ENCODE measurements at places on chromosomes 6 and 20. TPM values are rescaled to one million over a fixed set of nuclear protein-coding genes. Genes with fewer than 3 reads are reported as not detected.

The OR12D3 gene
- not detected for total RNA-seq

- no peak for DNase-seq
Measured at GRCh38 chr6:132671295-132671694, 12.3 kb upstream of the TAAR1 start.

GRCh38 chr6:24838994-24839393 is 40.3 kb upstream of the ARMH2 start:
- no peak for DNase-seq

DNA sequence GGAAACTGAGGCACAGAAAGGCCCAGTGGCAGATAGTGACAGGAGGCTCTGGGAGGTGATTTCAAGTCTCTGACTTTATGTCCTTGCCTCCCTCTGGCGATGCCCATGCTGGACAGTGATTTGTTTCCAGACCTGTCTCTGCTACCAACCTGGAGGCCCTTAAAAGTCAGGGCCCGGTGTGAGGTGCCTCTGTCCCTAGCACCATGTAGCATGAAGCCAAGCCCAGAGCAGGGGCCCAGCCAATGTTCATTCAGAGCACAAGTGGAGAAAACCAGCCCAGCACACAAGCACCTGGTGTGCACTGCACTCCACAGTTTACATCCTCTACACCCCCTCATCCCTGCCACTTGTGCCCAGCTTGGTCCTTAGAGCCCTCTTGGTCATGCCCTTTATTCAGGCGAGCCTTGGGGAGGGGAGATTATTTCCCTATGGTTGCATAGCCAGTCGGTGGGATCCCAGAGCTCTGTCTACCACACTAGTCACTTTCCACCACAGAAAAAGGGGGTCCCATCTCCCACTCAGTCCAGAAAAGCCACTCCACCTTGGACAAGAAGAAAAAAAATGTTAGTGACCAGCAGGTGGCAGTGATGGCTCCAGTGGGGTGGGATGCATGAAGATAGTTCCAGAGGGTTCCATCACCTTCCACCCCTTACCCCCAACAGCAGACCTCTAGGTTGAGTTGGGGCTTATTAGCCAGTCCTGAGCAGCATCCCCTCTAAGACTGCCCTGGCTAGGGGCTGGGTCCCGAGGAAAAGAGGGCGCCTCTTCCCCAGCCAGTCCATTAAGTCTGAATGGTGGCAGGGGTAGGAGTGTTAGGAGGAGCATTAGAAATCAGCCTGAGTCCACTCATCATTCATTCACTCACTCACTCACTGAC is 30.9 kb downstream of the KIAA1755 start:
- no peak for DNase-seq

The ID1 gene
- total RNA-seq: 298 TPM

DNA sequence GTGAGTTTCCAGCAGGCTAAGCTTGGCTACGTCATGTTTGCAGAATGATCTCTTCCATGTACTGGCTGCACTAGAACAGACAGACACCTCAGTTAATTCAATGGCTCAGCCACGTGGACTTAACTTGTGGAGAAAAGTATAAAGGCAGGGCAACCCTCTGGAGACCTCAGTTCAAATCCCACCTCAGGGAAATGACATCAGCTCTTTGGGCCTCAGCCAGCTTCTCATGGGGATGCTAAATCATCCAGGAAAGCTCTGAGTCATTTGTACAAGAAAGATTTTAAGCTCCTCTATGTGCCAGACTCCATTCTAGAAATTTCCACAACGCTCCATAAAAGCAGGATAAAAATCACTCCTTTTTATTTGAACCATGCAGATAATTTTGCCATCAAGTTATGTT is 128.5 kb upstream of the SALL4 start:
- DNase-seq: no peak

- peak; percentile 7 for DNase-seq
Measured at GRCh38 chr6:104527311-104527710, 332.4 kb downstream of the HACE1 start.

DNA sequence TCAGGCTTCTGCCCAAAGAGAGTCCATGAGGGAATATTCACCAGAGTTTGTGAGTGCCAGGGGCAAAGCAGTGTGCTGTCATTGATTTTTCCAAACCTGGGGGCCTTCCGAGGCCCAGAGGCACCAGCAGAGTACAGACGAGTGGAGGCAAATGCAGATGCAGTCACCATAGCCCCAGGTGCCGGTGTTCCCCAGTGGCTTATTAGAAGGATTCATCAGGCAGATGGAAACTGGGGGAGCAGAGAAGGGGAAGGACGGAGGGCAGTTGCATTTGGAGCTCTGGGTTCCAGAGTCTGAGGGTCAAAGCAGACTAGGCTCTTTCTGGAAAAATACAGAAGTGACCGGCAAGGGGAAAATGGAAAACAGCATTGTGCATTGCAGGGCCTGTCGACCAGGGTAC is 184.2 kb downstream of the ANKRD60 start:
- no peak for DNase-seq

The MROH8 gene
- 2.3 TPM for total RNA-seq

The PTK6 gene
- 85.7 TPM for total RNA-seq

The CENPQ gene
- total RNA-seq: 2.0 TPM

DNA sequence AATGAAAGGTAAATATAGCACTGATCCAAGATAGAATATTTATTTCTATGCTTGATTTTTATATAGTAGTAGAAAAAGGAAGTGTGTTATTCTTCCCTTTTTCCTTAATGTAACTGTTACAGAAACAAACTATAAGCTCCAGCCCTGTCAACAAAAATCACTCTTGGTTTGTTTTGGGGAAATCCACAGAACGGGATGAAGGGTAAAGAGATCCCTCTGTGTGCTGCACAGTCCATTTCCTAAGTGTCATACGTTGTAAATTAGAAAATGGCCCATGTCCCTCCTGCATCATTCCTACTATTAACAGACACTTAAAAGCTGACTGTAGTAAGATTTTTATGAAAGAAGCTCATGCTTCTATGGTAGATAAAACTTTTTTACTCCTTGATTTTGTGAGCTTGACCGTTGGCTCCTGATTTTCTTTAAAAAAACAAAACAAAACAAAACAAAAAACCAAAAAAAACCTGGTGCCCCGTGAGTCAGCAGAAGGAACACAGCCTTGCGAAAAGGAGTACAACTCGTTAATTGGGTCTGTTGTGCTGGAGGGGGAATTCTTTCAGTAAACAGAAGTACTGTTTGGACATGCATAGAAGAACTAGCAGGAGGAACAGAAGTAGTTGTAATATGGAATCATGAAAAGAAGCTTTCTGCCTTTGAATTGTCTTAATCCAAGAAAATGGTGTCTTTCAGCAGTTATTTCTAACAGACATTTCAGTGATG is 67.5 kb downstream of the RTN4IP1 start:
- DNase-seq: no peak

DNA sequence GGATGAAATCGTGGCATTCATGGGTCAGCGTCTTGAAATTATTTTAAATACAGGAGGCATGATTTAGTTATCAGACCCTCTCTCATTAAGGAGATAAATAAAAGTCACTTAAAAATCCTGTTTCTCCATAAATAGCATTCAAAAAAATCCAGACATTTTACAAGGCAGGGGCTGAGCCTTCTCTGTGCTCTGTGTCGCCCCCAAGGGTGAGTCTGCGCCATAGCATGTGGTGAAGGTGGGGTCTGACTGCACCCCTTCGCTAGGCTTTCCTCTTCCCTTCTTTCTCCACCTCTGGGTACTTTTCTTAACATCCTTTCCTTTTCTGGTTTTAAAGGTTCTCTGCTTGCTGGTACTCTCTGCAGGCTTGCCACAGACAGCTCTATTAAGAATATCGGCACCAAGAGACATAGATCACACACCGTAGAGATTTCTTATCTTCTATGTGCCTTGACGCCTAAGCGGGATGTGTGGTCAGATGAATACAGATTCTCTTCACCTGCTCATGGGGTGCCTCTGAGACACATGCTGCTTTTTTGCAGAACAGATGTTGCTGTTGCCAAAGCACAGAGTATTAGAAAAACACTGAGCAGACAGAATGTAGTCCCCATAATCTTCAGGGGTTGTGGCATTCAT is 20.1 kb upstream of the FAM209A start:
- DNase-seq: no peak

GRCh38 chr6:118168421-118168820 is 261.4 kb downstream of the SLC35F1 start:
- DNase-seq: no peak

The MYL9 gene
- 484 TPM for total RNA-seq

GRCh38 chr20:52204136-52204535 is 12.6 kb upstream of the ZFP64 start:
- no peak for DNase-seq

The KCNK16 gene
- not detected for total RNA-seq

DNA sequence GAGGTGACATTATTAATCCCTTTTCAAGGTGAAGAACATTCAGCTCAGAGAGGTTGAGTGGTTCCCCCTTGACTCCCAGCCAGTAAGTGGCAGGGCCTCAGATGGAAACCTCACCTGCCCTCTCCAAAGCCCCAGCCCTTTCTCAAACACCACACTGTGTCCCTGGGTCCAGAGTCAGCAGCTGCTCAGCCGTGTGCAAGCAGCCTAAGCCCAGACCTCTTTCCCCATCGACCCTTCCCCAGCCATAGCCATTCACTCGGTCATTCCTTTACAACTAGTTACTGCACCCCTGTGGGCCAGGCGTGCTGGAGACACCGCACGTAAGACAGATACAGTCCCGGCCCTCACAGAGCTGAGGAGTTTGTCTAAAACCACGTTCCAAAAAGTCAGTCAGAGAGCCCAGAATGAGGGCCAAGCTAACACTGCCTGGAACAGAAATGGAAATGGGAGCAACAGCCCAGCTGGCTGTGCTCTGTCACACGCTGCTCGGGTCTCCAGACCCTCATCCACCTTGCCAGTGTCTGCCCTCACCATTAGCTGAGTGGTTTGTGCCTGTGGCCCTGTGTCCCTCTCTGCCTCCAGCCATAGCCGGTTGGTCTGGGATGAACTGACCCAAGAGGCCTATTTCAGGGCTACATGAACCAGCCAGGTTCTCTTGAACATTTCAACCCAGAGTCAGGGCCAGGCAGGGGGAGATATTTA is 29.6 kb downstream of the ZC3H12D start:
- DNase-seq: no peak

- DNase-seq: no peak
Measured at GRCh38 chr6:11730641-11731040, 48.0 kb downstream of the ADTRP start.

GRCh38 chr6:150289454-150290071 is 79.2 kb upstream of the IYD start:
- no peak for DNase-seq

DNA sequence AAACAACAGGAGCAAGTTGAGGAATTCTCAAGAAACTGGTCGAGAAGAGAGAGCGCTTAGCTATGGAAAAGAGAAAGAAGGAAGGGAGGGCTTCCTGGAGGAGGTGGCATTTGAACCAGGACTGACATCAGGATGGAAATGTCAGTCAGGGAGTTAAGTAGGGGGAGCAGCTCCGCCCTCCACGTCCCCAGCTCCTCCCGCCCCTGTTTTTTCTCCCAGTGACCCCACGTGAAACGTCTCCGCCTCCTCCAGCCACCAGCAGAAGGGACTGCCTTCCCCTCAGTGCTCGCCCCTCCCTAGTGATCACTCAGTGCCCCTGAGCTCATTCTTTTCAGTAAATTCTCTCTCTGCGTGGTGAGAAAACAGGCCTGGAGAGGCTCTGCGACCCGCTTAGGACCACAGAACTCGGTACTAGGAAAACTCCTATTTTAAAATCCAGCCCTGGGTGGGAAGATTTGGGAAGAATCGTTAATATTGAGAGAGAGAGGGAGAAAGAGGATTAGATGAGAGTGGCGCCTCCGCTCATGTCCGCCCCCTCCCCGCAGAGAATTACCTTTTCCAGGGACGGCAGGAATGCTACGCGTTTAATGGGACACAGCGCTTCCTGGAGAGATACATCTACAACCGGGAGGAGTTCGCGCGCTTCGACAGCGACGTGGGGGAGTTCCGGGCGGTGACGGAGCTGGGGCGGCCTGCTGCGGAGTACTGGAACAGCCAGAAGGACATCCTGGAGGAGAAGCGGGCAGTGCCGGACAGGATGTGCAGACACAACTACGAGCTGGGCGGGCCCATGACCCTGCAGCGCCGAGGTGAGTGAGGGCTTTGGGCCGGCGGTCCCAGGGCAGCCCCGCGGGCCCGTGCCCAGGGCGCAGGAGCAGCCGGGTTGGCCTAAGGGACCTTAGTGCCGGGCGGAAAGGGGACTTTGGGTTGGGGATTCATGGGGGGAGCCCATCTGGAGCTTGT is 4.6 kb downstream of the HLA-DPB1 start:
- DNase-seq: peak; percentile 53

The PHACTR1 gene
- total RNA-seq: 1.5 TPM

- DNase-seq: no peak
Measured at GRCh38 chr6:44227148-44227793, 3.9 kb downstream of the SLC29A1 start.

DNA sequence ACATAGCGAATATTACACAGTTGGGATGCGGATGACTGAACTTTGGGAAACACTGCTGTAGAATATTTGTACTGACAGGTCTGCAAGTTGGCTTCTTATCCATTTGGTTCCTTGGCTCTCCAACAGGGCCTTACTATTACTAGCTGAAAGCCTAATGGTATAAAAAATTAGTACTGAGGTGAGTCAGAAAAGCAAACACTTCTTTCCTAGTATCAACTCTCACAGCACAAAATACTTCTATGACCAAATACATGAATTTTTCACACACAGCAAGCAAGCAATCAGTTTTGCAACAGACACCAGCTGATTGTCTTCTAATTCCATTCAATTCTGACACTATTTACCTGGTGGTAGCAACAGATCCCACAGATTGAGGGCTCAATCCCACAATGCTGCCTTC is 168.3 kb downstream of the COL9A1 start:
- no peak for DNase-seq

GRCh38 chr6:96675597-96675996 is 112.7 kb downstream of the FHL5 start:
- DNase-seq: no peak

GRCh38 chr20:41574802-41575389 is 43.3 kb downstream of the CHD6 start:
- DNase-seq: no peak

GRCh38 chr6:73116330-73116729 is 109.0 kb downstream of the KHDC1L start:
- no peak for DNase-seq

The OR2H1 gene
- total RNA-seq: not detected

DNA sequence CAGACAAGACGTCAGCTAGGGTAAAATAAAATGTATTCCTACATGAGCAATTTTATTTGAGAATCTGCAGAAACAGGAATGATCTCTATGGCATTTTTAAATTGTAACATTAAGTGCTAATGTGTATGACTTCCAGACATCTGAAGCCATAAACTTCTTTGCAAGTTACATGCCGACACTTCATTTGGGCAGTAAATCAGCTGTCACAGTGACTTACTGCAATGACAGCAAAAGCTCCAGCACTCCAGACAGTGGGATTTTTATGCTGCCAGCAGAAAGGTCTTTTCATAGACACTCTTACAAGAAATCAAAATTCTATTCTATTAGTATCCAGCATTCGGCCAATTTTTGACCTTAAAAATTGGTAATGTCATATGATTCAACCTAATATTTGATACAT is 156.3 kb upstream of the SNX9 start:
- no peak for DNase-seq

- DNase-seq: no peak
Measured at GRCh38 chr6:116218172-116218633, 35.7 kb downstream of the TSPYL4 start.
